ENCODE measurements at places on chromosomes 3 and 15.

- DNase-seq = no peak
These were observed 25.4 kb upstream of the ALPK3 start for GRCh38 chr15:84791763-84792162.

- DNase-seq = peak; percentile 78
These were observed 37.8 kb downstream of the CD47 start for GRCh38 chr3:108053067-108053466.

- no peak for DNase-seq
These were observed 23.9 kb downstream of the PLXNB1 start for GRCh38 chr3:48405971-48406370.

GRCh38 chr3:56790016-56790821 lies 11.5 kb downstream of the ARHGEF3 start:
- DNase-seq = no peak
